ENCODE measurements at places on chromosomes 1 and 21.

GRCh38 chr1:115006191-115006590 lies 23.4 kb upstream of the TSHB start:
- no peak for DNase-seq

- no peak for DNase-seq
Observed at GRCh38 chr1:43402089-43402865, 12.6 kb downstream of the SZT2 start.

GRCh38 chr1:61264825-61265242 lies 182.5 kb downstream of the NFIA start:
- DNase-seq: no peak

GRCh38 chr1:73033640-73034039 lies 751.3 kb upstream of the NEGR1 start:
- DNase-seq: no peak

- DNase-seq: no peak
Observed at GRCh38 chr1:156750191-156750672, 1.2 kb downstream of the HDGF start.

DNA sequence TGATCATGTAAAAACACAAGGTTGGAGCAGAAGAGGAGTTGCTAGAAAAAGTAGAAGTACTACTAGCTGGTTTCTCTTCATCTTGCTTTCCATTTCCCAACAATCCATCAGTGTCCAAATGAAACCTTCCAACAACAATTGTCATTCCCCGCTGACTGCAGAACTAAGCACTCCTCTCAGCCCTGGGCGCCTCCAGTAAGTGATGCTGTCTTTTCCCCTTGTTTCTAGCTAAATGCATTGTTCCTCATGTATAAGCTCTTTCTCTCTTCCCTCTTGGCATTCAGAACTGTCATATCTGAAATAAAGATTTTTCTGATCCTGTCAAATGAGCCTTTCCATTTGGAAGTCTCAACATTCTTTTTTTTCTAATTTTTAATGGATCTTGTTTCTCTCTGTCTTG lies 68.7 kb downstream of the FCRL5 start:
- DNase-seq: no peak

GRCh38 chr1:58395355-58395754 lies 151.2 kb downstream of the OMA1 start:
- DNase-seq: no peak

DNA sequence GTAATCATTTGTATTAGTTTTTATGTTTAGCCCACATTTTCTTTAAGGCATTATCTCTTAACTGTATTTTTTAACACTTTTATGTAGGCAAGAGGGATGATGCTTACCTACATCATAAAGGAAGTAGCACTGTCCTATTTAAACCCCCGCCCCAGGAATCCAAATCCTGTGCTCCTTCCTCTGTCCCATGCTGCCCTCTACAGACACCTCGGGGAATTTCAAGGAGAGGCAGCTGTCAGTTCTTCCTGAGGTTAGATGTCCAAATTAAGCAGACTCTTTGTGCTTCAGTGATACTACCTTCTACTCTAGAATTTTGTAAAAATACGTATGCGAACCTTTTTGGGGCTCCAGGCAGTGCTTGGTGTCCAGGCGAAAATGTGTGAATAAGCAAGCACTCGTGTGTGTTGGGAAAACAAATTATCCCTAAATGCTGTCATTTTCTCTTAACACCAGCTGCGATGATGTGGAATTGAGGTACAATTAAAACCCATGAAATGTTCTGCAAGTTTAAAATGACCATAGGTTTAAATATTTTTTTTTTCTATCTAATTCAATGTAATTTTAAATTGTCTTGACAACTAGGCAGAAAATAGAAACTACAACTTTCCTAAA lies 19.2 kb downstream of the CRCT1 start:
- DNase-seq: no peak

- no peak for DNase-seq
Observed at GRCh38 chr1:176854121-176854520, 310.4 kb downstream of the ASTN1 start.

- no peak for DNase-seq
Observed at GRCh38 chr1:197637406-197637805, 137.9 kb downstream of the DENND1B start.

GRCh38 chr1:101115112-101115511 lies 89.5 kb upstream of the DPH5 start:
- no peak for DNase-seq

- no peak for DNase-seq
Observed at GRCh38 chr21:43825936-43826622, 36.7 kb downstream of the RRP1 start.

DNA sequence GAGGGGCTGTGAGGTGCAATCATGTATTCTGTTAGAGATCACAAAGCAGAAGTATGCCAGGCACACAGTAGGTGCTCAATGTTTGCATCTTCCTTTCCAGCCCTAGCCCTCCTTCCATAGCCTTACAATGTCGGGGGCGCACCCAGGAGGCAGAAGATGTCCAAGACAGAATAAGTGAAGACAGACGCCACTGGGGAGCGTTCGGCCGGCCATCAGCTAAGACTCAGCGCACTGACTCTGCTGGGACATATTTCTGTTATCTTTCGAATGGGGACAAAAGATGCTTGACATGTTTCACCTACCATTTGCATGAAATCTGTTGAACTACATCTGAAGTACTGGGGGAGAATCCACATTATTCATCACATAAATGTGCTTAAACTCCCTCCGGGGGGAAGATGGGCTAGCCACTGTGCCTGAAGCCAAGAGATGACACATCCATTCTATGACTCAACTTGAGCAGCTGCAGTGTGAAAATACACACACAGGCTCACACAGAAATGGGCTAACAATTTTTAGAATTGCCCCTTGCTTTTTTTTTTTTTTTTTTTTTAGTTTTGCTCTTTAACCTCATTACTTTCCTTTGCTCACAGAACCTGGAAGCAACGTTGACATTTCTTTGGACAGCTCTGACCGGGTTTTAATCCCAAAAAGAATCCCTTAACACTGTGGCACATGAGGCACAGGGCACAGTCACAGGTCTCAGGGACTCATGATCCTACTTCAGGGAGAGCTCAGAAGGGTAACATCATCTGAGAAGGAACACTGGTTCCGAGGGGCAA lies 7.9 kb downstream of the TIAM1 start:
- DNase-seq: no peak

DNA sequence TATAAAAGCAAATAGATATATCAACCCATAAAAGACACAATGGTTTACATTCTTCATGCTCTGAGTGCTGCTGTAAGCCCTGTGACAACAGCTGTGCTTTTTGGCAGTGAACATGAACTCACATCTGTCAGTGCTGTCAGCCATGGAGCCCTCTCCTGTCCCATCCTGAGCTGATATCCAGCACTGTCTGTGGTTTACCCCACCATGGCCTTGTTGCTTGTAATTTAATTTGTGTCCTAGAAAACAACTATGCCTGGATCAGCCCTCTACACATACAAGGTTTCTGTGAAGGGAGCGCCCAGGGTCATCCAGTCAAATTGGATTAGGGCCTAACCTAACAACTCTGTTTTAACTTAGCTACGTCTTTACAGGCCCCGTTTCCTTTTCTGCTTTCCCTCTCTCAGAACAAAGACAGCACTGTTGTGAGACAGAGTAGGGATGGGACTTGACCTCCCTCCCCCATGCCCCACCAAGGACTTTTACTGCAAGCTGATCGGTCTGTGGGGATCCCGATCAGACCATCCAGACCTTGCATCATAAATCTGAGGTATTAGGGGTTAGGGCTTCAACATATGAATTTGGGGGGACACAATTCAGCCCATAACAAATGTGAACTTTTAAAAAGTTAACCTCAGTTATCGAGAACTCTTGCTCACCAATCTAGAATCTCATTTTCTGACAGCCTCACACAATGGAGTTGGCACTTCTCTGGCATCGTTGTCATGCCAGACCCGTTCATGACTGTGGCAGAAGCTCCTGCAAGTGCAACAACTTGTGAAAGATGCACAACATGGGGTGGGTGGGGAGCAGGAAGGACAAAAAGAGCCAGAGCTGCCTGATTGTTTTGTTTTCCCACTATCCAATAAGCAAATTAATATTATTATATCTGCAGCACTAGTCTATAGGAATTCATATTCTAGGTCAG lies 16.4 kb upstream of the SLC44A3 start:
- DNase-seq: no peak

- DNase-seq: no peak
Observed at GRCh38 chr1:11447903-11448302, 31.1 kb upstream of the DISP3 start.

- DNase-seq: no peak
Observed at GRCh38 chr1:55374801-55375616, 159.8 kb upstream of the USP24 start.

DNA sequence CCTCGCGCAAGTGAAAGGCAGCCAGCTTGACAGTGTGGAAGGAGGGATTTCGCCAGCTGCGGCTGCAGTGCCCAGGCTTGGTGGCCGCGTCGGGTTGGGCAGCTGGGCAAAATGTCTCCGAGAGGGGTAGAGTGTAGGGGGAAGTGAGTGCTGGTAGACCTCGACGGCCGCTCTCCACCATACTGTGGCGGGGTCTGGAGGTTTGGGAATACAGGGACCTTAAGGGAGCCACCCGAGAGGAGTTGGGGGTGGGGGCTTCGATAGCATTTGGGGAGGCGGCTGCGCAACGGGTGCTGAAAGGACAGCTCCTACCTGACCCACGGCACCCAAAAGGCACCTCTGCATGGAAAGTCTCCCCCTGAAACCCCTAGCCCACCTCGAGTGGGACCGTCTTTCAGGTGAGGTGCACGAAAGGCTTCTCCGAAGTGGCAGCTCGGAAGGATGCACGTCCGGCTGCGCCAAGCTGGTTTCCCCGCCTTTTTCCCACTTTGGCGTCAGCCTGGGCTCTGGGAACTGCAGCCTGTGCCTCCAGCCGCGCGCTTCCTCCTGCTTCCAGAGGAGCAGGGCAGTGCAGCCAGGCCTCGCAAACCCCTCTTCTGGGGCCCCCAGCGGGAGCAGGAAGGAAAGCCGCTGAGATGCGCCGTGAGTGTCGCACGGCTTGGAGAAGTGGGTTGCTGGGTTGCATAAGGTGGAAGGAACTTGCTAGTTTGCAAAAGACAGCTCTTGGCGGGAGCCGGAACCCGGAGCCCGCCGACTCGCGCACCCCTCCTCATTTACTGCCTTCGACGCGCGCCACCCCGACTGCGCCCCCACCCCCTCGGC lies 531 bp upstream of the HMGN2 start:
- no peak for DNase-seq

DNA sequence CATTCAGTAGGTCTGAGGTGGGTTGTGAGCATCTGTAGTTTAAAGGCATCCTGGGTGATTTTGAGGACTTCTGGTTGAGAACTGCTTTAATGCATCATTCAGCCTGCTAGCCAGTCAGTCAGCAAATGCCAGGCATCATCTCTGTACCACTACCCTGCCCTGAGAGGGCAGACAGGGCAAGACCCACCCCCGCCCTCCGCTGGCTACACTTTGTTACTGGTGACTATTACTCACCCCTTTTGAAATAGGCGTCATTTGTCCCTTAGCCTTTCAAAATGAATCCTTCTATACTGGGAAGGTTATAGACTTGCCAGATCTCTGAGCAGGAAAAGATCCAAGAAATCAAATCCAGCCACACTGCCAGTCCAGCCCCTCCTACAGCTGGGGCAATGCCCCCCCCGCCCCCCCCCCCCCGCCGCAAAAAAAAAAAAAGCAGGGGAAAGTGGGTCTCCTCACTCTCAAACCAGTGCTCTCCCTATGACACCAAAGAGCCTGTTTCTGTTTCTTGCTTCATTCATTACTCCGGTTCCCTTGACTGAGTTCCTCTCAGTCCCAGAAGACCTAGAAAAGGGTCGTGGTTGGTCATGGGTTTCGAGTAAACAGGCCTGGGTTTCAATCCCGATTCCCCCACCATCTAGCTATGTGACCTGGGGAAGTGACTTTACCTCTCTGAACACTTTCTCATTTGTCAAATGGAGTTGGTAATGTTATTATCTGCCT lies 4.4 kb downstream of the SELENON start:
- no peak for DNase-seq

GRCh38 chr1:240136402-240136801 lies 44.7 kb downstream of the FMN2 start:
- no peak for DNase-seq

- no peak for DNase-seq
Observed at GRCh38 chr1:209601809-209602657, 18.5 kb downstream of the CAMK1G start.
